Non-pigmented ciliary epithelial cell (primary cell): ENCODE measurements at places on chromosomes 1 and 21.
A peak's percentile ranks its signal among the peaks of the same experiment; 100 is the strongest.

GRCh38 chr1:167060141-167061072 is 29.8 kb downstream of the GPA33 start:
- DNase-seq: no peak

- DNase-seq: no peak
Observed at GRCh38 chr21:20329636-20330035, 668.6 kb upstream of the NCAM2 start.

GRCh38 chr1:153963030-153963849 is at the start of gene SLC39A1:
SLC39A1 (minus strand) TSS chr1:153963537; CDS start chr1:153962715, 822 bp downstream.
- DNase-seq: peak; percentile 86

GRCh38 chr1:31380181-31380580 is 7.3 kb upstream of the FABP3 start:
- no peak for DNase-seq

DNA sequence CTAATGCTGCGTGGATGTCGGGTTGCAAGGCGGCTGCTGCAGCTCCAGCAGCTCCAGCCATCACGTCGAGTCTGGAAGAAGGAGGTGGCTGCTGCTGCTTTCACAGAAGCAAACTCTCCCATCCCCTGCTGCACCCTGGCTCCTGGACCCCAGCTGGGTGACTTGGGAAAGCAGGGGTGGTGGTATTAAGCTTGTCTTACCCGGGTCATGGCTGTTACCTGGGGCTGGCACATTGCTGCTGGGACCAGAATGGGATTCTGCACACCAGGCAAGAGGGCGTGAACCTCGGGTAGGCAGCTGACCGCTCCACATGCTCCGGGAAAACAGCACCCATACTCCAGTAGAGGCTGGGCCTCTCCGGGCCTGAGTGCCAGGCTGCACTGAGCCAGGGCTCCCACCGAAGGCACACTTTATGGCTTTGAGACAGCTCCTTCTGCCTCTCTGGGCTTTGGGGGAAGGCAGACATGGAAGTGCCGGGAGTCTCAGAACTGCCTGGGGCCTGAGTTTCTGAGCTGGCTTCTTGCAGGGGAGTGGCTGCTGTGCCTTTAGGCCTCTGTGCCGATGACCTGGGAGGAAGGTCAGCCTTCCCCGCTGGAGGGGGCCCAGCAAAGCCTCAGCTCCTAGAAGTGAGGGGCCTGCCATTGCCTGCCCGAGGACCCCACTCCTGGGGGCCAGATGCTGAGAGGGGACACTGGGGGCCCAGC is 1.2 kb downstream of the SMIM1 start:
- DNase-seq: no peak

DNA sequence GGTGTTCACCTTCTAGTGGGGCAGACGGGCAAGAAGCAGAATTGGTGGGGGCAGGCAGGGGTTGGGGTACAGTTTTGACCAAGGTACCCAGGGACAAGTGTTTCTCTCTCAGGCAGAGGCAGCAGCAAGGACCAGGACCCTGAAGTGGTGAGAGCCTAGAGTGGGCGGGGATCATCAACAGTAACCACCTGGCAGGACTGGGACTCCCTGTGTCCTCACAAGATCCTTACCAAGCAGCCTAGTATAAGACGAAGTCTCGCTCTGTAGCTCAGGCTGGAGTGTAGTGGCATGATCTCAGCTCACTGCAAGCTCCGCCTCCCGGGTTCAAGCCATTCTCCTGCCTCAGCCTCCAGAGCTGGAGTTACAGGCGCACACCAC is 3.2 kb upstream of the NADK start:
- no peak for DNase-seq
